ENCODE measurements at places on chromosomes 12 and 14.
A peak's percentile ranks its signal among the peaks of the same experiment; 100 is the strongest.

GRCh38 chr12:71768900-71769299 lies 14.2 kb downstream of the RAB21 start:
- DNase-seq: no peak

GRCh38 chr12:25854991-25855390 lies 103.5 kb upstream of the RASSF8 start:
- no peak for DNase-seq

- no peak for DNase-seq
These were observed 1.7 kb downstream of the WNT1 start for GRCh38 chr12:48979602-48980388.

DNA sequence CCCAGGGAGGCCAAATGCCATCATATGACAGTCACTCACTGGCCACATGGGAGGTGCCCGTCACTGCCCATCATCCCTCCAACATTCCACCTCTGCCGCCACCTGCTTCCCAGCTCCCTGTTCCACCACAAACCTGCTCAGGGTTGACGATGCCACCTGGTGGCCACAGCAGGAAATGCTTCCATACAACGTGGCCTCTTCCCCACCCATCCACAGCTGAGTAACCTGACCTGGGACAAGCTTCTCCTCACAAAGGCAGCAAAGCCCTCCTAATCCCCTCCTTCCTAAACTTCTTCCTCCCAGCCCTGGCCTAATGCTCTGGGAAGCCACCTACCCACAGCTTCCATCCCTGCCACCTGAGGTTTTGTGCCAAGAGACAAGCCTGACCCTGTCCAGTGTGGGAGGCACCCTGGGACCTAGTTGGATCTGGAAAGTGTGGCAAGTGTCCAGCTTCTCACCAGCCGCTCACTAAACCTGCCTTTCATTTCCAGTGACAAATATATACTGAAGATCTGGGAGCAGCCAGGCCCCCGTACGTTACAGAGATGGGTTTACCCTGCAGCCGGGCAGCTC lies 4.3 kb downstream of the DEGS2 start:
- DNase-seq: peak; percentile 8

- no peak for DNase-seq
These were observed 34.5 kb downstream of the SYNDIG1L start for GRCh38 chr14:74391479-74391878.

GRCh38 chr12:148676-149416 lies 65.1 kb downstream of the SLC6A12 start:
- no peak for DNase-seq

- no peak for DNase-seq
These were observed 67.6 kb upstream of the CSRP2 start for GRCh38 chr12:76946446-76946845.

DNA sequence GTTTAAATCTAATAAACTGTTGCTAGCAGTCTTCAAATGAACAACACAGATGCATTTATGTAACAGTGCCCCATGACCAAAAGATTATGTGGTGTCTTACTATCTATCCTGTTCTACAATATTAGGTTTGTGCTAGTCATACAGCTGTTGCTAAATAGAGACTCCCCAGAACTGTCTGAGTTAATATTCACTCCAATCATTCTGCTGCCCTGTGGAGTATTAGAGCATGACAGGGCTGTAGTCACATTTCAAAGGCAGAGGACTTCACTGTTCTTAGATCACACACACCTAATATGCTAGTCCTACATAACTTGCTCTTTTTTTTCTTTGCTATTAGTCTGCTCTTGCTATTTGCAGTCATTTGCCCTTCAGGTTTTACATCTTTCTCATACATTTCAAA lies 157.6 kb upstream of the MDGA2 start:
- DNase-seq: no peak

DNA sequence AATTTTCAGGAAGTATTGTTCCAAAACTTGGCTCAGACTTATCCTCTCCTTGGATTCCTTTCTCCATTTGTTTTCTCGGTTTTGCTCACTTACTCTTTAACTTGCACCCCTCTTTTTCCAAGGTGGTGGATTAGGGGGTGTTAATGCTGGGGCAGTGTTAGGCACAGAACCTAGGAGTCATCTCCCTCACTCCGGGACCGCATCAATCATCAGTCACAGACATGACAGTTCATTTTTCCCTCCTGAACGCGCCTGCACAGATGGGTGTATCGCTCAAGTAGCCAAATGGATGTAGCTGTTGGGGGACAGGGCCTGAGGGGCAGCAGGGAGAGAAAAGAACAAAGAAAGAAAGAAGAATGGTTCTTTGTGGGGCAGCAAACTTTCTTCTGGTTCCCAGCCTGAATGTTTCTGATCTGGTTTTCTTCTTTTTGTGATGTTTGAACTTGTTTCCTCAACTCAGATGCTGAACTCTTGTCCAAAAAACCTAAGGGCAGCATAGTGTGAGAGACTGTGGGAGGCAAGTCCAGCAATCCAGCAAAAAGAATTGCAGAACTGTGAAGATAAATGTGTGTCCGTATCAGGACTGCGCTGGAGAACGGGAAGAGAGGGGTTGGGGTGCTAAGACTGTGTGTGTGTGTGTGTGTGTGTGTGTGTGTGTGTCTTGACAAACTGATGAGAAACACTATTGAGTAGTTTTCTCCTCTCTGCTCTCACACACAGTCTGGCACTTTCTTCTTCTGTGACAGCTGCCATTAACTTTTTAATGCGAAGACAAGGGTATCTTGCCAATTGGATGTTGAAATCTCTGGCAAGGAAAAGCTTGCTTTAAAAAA lies 131.1 kb downstream of the FBXL14 start:
- no peak for DNase-seq

- no peak for DNase-seq
These were observed 3.2 kb downstream of the GZMH start for GRCh38 chr14:24606297-24606696.

DNA sequence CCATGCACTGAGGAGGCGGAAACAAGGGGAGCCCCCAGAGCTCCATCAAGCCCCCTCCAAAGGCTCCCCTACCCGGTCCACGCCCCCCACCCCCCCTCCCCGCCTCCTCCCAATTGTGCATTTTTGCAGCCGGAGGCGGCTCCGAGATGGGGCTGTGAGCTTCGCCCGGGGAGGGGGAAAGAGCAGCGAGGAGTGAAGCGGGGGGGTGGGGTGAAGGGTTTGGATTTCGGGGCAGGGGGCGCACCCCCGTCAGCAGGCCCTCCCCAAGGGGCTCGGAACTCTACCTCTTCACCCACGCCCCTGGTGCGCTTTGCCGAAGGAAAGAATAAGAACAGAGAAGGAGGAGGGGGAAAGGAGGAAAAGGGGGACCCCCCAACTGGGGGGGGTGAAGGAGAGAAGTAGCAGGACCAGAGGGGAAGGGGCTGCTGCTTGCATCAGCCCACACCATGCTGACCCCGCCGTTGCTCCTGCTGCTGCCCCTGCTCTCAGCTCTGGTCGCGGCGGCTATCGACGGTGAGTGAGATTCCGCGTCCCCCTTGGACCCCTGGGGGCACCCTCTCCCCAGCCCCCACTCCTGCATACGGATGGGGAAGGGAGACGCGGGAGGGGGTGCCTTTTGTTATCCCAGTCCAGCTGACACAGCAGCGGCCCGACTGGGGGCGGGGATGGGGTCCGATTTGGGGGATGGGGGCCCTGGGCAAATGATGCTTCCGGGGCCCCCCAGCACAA lies 400 bp downstream of the LRP1 start:
- DNase-seq: peak; percentile 62

DNA sequence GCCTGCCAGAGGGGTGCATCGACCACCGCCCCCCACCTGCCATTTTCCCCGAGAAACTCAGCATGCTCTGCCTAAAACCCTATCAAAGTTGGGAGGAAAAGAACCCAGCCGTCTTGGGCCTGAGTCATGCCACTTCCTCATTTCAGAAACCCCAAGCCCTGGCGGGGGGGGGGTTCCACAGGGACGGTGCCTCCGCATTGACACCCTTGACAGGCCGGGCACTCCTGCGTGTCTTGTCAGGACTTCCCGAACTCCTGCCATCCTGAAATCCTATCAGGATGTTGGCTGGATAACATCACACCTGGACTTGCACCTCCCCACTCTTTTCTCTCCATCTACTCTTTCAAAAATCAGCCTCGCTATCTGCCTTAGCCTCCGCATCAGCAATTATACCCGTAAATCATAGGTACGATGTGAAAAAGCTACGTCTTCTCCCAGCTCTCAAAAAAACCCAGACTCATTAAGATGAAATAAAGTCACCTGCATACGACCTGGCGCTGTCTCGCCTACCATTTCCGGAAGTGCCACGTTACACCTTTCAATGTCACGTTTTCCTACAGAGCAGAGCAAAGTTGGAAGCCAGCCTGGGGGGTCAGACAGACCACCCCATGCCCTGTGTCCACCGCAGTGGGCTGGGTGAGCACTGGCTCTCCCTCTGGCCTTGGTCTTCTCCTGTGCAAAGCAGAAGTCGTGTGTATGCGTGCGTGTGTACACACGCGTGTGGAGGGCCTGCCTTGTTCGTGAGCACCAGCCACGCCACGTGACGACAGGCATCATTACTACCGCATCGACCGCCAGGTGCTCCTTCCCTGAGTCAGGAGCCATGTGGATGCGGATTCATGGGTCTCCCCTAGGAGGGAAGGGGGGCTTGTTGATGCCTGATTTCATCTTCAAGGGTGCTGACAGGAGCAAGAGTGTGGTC lies 96.7 kb downstream of the RFLNA start:
- DNase-seq: no peak

DNA sequence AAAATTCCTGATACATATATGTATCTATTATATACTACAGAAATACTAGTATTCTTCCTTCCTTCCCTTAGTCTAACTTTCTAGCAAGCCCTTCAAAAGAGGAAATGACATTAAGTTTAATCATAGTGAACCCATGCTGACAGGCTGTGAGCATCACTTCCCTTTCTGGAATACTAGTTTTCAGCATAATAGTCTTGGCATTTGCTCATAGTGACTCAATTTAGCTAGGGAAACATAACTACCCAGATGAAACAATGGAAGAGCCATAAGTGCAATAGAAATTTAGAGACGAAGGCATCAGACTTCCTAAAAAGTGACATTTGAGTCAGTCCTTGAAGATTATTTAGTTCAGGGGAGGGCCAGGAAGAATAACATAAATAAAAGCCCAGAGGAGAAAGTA lies 184.5 kb upstream of the CRY1 start:
- no peak for DNase-seq

DNA sequence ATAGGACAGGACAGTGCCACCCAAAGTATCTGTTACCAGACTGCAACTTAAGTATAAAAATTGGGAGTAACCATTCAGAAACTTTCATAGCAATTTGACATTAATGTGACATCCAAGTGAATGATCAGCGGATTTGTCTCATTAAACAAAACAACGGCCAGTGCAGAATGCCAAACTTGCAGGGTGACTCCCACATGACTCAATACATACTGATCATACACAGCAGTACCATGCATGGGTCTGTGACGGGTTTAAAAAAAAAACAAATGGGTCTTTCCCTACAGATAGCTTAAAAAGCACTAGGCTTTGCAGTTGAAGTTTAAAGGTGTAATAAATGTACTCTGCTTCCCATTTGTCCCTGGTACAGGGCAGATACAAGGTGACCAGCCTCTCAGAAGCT lies 116.6 kb downstream of the SLC35F4 start:
- DNase-seq: no peak

GRCh38 chr12:100058482-100059029 lies 73.8 kb upstream of the ANKS1B start:
- DNase-seq: no peak

- peak; percentile 15 for DNase-seq
These were observed 77.2 kb downstream of the BAZ1A start for GRCh38 chr14:34797747-34798583.

DNA sequence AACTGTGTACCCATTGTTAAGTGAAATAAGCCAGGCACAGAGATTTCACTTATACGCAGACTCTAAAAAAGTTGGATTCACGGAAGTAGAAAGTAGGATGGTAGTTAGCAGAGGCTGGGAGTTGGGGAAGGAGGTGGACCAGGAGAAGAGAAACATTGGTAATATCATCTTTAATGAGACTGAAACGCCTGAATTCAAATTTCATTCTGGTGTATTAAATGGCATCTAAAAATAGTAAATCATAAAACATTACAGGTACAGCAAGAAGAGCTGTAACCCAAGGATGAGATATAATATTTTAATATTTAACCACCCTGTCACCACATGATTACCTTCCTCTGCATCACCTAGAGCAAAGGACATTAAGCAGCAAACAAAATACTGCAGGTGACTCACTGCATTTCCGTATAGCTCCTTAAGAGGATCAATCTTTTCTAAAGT lies 99.4 kb downstream of the EPS8 start:
- no peak for DNase-seq

GRCh38 chr12:115761784-115762183 lies 515.7 kb downstream of the MED13L start:
- no peak for DNase-seq

- DNase-seq: no peak
These were observed 290.2 kb downstream of the PRKD1 start for GRCh38 chr14:29637411-29637810.

GRCh38 chr12:1880153-1880845 lies 38.2 kb downstream of the CACNA2D4 start:
- DNase-seq: no peak

DNA sequence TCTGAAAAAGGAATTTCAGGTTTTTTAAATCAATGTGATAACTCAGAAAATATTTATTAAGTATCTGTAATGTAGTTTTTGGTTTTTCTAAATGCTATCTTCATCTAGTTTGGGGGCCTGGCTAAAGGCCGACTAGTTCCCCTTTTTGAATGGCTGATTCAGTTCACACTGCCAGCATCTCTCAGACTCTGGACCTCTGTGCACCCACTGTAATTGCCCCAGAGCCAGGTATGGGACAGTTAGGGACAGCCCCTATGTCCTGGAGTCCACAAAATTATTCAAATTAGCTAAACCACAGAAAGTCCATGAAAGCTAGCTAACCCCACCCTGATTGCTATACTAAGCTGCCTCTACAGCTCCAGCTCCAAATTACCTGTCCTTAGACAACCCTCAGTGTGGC lies 49.1 kb upstream of the RGS6 start:
- DNase-seq: no peak

GRCh38 chr12:63929426-63929825 lies 84.9 kb downstream of the SRGAP1 start:
- no peak for DNase-seq

DNA sequence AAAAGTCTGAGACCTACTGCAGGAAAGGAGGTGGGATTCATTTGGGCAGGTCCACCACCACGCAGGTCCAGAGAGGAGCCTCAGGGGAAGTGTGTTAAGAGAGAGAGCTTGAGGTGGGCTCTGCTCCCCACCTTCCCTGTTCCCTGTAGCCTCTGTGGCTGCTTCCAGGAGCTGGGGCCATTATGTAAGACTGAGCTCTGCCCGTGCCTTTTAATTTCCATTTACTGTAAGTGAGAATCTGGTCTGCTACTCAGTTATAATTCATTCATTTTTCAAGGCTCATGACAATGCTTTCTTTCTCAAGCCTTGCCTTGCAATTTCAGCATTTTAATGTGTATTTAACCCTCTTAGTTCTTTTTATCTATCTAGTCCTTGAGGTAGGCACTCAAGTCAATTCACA lies 8.3 kb downstream of the SLC4A8 start:
- DNase-seq: no peak

DNA sequence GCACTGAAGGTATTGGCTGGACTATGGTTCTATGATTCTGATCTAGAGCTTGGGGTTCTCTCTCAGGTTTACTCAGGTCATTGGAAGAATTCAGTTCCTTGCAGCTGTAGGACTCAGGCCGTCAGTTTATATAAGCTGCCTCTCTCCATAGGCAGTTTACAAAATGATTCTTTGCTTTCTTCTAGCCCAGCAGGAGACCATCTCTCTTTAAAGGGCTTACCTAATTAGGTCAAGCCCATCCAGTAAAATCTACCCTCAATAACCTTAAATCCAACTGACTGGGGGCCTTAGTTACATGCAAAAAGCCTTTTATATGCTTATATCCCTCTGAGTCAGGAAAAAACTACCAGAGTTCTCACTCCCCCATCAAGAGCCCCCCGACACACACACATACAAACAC lies 80.5 kb upstream of the GARIN6 start:
- DNase-seq: peak; percentile 14
